ENCODE measurements at places on chromosomes 1 and 21.

- no peak for DNase-seq
These were observed 107.8 kb upstream of the WNT4 start for GRCh38 chr1:22250724-22251123.

GRCh38 chr1:152683846-152684245 is 2.1 kb upstream of the LCE2B start:
- DNase-seq = no peak

GRCh38 chr1:201013991-201014815 is 9.3 kb downstream of the KIF21B start:
- DNase-seq = no peak

- no peak for DNase-seq
These were observed 502.7 kb downstream of the NUF2 start for GRCh38 chr1:163824490-163824889.

GRCh38 chr1:79532555-79532954 is 526.0 kb upstream of the ADGRL4 start:
- no peak for DNase-seq

- DNase-seq = no peak
These were observed 121.3 kb downstream of the TNNI3K start for GRCh38 chr1:74356493-74356892.

- DNase-seq = no peak
These were observed 460 bp downstream of the SERPINC1 start for GRCh38 chr1:173916667-173917066.

DNA sequence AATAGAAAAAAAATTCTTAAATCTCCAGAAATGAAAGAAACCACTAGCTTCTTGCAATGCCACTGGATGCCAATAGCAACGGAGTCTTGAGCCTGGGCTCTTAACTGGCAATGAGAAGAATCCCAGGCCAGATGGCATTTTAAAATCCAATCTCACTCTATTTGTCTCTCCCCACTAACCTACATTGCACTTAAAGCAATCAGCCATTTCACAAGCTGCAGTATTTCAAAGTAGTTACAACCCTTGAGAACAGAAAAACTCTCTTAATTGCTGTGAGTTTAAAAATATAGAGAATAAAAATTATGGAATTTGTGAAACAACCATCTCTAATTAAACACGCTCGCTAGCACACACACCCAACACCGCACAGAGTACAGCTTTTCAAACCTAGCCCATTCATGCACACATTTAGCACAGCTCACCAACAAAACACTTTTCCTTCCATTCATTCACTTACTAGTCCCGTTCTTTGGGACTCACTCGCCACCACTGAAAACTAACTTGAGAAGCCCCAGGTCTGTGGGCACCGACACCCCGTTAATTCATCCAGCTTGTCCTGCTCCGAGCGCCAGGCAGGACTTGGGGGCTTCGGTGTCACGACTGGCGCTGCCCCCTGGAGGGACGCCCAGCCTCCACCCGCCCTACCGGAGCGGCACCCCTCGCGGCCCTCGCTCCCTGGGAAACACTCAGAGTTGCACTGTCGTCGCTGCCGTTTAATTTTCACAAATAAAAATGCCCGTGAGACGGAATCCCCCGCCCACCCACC is 1.0 kb downstream of the DDAH1 start:
- DNase-seq = no peak

GRCh38 chr1:109770331-109771095 is 6.8 kb upstream of the EPS8L3 start:
- DNase-seq = no peak

GRCh38 chr1:23864801-23865542 is 3.1 kb downstream of the FUCA1 start:
- DNase-seq = no peak

DNA sequence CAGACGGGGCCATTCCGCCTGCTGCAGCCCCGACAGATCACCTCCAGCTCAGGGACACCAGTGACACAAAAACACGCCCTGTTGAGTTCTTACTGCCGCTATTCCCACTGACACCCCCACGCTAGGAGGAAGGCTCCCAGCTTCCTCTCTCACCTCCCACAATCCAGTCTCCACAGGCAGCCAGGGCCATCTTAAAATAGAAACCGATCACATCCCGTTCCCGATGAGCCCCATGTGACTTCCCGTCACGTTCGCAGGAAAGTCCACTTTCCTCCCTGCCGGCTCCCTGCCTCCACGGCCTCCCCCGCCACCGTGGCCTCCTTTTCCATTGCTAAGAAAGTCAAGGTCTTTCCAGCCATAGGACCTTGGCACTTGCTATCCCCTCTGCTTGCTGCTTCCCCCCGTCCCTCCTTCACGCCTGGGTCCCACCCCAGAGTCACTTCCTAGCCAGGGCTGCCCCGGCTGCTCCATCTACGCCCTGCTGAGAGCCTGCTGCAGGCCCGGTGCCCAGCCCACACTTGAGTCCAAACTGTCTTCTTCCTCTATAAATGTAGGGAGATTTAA is 24.0 kb upstream of the DDOST start:
- DNase-seq = no peak
